ENCODE measurements at places on chromosomes 11 and 22.

DNA sequence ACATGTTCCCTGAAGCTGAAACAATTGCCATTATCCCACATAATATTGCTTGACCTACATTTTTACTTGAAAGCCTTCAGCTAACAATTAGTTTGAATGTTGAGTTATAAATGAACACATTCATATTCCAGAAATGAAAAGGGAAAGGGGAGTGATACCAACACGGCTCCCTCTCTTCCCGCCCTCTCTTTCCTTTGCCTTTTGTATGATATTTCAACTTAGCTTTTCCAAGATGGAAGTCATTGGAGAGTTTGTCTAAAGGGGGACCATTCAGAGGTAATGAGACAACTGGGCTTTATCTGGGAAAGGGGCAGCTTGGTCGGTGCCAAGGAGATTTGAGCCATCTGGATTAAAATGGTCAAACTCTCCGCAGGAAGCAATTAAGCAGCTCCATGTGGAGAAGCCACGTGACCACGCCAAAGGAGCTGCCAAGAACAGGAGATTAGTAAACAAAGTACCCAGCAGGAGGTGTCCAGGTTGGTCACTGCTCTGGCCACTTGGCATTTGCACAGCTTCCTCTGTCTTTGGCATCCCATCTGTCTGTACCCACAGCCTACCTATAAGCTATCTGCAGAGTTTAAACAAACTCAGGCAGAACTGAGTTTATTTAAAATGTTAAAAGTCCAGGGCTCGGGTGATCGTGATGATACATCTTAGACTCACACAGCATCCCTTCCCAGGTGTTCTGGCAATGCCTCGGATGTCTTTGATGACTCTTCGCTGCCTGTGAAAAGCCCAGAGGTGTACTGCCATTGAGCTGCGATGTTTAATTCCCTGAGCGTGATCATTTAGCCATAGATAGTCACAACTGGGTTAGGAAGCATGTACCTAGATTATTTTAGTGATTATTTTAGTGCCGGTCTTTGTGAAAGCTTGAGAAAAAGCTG, 735.9 kb downstream of the NTM start:
- no peak for DNase-seq

- DNase-seq, result no peak
These were observed 71.8 kb downstream of the DSCAML1 start for GRCh38 chr11:117725048-117725734.

DNA sequence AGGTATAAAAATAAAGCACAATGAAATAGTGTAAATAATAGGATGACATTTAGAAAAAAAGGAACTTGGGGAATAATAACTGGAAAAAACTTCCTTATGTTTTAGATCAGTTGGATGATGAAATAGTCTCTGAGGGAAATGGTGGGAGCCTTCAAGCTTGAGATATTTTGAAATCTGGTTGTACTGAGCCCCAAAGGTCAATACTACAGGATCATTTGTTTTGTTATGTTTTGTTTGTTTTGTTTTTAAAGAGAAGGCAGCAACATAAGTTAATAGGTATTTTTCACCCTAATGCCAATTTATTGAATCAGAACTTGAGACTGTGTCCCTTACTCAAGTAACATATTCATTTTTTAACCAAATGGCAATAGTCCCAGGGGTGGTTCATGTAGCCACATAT, 393.1 kb downstream of the ETS1 start:
- no peak for DNase-seq

DNA sequence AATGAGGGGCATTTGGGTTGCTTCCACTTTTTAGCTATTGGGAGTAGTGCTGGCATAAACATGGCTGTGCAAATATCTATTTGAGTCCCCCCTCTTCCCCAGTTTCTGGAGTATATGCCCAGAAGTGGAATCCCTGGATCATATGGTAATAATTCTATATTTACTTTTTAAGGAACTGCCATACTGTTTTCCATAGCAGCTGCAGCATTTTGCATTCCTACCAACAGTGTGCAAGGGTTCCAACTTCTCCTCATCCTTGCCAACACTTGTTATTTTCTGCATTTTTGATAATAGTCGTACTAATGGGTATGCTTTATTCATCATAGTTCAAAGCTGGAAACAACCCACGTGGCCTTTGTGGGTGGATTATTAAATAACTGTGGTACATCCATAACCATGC, 883.5 kb downstream of the TBC1D22A start:
- no peak for DNase-seq

DNA sequence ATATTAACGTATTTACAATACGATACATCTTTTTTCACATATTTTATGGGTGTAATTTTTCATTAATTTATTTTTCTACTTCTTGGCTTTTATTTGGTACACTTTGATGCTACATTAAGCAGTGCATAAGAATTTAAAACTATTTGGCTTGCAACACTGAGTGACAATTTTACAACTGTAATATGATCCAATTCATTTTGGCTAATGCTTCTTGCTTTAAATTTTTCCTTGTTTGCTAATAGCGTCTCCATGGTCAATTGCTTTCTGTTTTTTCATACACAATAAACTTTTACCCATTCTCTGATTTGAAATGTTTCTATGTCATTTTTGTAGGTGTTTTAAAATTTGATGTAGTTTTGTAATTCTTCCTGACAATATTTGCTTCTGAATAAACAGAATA, 773.2 kb downstream of the FAM181B start:
- DNase-seq, result peak; percentile 31

GRCh38 chr22:16824716-16825687, at the start of gene XKR3:
TSS of gene XKR3 (minus strand) at chr22:16825411. CDS start at chr22:16808073, 17,338 bp downstream.
- DNase-seq, result no peak

DNA sequence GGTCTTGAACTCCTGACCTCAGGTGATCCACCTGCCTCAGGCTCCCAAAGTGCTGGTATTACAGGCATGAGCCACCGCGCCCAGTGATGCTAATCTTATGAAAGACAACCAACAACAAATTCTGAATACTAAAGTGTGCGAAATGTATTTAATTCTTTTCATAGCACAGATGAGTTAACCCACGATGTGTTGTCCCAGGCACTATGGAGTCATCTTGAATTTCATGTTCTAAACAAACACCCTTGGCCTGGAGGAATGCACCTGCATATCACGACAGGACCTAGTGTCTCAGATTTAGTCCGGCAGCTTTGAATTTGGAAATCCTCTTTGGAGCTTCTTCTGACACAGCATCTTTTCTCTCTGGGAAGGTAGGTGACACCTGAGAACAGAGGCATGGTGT, 16.2 kb upstream of the VPREB1 start:
- no peak for DNase-seq

- DNase-seq, result no peak
These were observed 159.3 kb downstream of the MN1 start for GRCh38 chr22:27642104-27642800.

- no peak for DNase-seq
These were observed 22.5 kb upstream of the HSPA8 start for GRCh38 chr11:123084454-123084853.

GRCh38 chr22:32794449-32795213, 6.9 kb upstream of the TIMP3 start:
- no peak for DNase-seq

GRCh38 chr11:73059915-73060314, 82.2 kb downstream of the FCHSD2 start:
- no peak for DNase-seq

DNA sequence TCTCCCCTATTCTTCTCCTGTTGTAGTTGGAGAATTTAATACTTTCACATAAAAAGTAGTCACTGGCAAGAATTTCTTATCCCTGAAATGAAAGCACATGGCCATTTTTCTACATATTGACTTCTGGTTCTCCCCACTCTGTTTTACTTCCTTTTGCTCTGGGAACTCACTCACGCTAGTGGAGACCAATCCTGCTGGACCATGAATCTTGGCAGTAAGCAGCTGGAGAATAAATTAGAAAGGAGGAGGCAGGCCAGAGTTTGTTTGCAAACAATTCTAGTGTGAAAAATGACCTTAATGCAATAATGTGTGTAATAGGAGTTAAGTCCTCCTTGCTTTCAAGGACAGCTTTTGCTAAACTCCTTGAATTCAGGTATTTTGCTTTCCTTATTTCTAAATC, 412.3 kb upstream of the CHORDC1 start:
- peak; percentile 15 for DNase-seq

- DNase-seq, result no peak
These were observed 3.9 kb downstream of the CREB3L1 start for GRCh38 chr11:46281371-46281831.

DNA sequence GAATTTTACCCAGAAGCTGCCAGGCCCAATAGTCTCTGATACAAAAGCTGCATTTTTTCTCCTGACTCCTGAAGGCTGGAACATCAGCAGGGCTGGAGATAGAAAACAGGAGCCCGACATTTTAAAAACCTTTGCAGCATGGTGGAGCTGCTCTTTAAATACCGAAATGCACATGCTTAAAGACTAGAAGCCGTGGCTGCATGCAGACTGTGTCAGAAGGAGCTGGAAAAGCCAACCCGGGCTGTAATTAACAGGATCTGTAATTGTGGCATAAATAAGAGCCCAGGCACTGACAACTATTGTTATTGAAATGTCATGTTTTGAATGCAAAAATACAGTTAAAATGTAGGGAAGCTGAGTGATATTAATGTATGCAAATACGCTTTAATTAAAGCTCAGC, 304.9 kb upstream of the PLET1 start:
- DNase-seq, result no peak

GRCh38 chr11:123238297-123238696, 43.2 kb upstream of the CLMP start:
- DNase-seq, result no peak

- no peak for DNase-seq
These were observed 14.8 kb upstream of the TSPAN18 start for GRCh38 chr11:44711787-44712608.

DNA sequence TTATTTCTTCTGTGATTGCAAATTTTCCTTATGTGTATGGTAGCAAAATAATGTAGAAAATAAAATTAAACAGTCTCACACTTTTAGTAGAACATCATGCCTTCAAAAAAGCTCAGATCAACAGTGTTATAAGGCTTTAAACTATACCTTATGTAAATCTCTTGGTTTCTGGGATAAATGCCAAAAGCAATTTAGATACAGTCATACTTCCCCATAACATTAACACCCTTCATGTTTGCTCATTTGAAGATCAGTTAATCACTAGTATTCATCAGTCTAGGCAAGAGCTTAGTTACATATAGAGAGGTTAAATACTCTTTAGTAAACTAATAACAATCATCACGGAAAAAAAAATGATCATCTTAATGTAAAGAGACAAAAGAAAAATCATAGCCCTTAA, 421.8 kb upstream of the ANO3 start:
- DNase-seq, result no peak

GRCh38 chr11:128575961-128576350, 11.4 kb downstream of the ETS1 start:
- peak; percentile 74 for DNase-seq

DNA sequence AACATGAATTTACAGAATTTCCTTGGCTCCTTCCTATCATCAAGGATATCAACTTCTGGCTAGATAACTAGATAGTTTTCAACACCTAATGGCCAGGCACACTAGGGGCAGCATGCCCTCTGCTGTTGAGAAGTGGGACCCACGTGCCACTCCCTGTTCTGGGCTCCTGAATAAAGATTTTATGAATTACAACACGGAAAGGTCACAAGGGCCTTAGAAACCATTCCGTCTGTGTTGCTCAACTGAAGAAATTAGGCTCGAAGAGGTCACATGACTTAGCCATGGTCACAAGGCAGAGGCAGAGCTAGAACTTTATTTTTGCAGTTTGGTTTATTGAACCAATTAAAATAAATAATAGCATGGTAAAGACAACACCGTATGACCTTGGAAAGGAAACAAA, 36.0 kb downstream of the PRCP start:
- peak; percentile 45 for DNase-seq

DNA sequence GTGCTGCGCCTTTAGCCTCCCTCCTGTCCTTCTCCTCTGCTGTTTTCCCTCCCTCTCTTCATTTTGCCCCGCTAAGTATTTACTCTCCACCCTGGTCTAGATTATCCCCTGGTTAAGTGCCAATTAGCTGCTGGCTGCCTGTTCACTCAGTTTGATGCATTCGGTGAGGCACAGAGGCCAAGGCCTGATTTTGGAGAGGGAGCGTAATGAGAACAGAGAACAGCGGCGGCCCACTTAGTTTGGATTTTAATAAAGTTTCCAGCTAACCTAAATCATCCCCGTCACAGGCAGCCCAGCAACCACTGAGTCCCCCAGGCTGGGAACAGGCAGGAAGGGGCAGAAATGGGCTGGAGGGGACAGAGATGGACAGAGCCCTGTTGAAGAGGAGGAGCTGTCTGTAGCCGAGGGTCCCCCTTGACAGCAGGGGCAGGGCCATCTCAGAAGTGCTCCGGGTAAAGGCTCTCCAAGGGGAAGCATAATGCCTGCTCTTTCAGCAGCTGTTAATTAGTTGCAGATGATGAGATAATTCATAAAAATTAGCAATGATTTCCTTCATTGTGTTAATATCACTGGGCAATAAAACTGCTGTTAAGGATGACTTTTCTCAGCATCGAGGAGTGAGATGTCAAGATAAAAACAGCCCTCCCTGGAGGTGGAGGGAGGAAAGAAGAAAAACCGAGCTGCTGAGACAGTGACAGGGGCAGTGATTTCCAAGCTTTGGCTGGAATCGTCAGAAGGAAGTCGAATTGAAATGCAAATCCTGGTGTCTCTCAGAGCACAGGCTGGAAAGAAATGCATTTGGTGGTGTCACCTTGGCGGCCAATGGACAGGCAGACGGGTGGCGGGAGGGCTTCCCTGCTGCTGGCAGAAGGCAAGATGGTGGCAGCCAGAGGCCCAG, 170.1 kb downstream of the GRIK4 start:
- DNase-seq, result no peak

GRCh38 chr22:50209893-50210292, 9.1 kb downstream of the SELENOO start:
- peak; percentile 45 for DNase-seq

- DNase-seq, result no peak
These were observed 889.0 kb downstream of the TBC1D22A start for GRCh38 chr22:47651216-47651987.

DNA sequence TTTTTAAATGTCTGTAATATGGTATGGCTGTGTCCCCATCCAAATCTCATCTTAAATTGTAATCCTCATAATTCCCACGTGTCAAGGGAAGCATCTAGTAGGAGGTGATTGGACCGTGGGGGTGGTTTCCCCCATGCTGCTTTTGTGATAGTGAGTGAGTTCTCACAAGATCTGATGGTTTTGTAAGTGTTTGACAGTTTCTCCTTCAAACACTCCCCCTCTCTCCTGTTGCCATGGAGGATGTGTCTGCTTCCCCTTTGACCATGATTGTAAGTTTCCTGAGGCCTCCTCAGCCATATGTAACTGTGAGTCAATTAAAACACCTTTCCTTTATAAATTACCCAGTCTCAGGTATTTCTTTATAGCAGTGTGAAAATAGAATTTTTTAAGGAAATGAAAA, 31.1 kb upstream of the CD44 start:
- no peak for DNase-seq

- DNase-seq, result no peak
These were observed 14.7 kb downstream of the APOL3 start for GRCh38 chr22:36145881-36146280.

GRCh38 chr11:123707206-123707605, 34.3 kb downstream of the ZNF202 start:
- DNase-seq, result no peak

- no peak for DNase-seq
These were observed 62.1 kb downstream of the DDI1 start for GRCh38 chr11:104098555-104098954.

GRCh38 chr11:71298761-71299181, 46.4 kb upstream of the SHANK2 start:
- no peak for DNase-seq

Data from left kidney (tissue), 8 donors.